ENCODE measurements at places on chromosomes 3 and 15. TPM values are rescaled to one million over a fixed set of nuclear protein-coding genes. Genes with fewer than 3 reads are reported as not detected.
A peak's percentile ranks its signal among the peaks of the same experiment; 100 is the strongest.

Gene MME
- total RNA-seq, result 5.5 TPM

Gene CBLB
- 53.1 TPM for total RNA-seq

Gene WNT5A
- 113 TPM for total RNA-seq

DNA sequence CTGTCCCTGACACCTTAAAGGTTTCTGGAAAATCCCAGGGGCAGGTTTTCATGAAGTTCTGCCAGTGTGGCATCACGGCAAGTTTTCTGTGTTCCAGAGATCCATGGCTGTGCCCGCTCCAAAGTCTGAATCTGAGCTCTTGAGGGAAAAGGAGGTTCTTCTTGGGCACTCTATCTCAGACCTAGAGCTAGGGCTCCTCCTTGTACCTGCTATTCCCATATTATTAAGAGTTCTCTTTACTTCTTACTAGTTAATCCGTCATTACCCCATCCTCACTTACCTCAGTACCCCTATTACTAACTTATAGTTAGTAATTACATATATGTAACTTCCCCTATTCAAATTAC is 5.9 kb upstream of the TRA2B start:
- no peak for DNase-seq

GRCh38 chr3:16028604-16029003 is 145.9 kb upstream of the GALNT15 start:
- DNase-seq, result no peak

- no peak for DNase-seq
Measured at GRCh38 chr3:16382845-16383244, 117.8 kb downstream of the OXNAD1 start.

DNA sequence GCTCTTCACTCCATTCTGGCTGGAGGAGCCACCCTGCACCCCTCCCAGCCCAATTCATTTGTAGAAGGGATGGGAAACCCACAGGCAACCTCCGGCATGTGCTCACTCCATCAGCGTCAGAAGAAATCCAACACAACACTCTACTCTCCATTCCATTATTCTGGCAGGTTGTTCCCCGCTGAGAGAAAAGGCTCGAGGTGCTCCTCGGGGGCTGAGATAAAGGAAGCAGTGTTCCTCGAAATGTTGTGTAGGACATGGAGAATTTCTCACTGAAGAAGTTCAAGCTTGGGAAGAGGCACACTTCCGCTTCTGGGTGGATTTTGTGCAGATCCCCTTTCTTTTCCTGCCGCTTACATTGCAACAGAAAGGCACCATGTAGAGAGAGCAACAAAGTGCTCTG is 355.0 kb upstream of the CFAP20DC start:
- DNase-seq, result no peak

- peak; percentile 22 for DNase-seq
Measured at GRCh38 chr15:71634820-71635560, 175.4 kb upstream of the NR2E3 start.

Gene ATP13A5
- not detected for total RNA-seq

Gene SMC4
- 91.6 TPM for total RNA-seq

DNA sequence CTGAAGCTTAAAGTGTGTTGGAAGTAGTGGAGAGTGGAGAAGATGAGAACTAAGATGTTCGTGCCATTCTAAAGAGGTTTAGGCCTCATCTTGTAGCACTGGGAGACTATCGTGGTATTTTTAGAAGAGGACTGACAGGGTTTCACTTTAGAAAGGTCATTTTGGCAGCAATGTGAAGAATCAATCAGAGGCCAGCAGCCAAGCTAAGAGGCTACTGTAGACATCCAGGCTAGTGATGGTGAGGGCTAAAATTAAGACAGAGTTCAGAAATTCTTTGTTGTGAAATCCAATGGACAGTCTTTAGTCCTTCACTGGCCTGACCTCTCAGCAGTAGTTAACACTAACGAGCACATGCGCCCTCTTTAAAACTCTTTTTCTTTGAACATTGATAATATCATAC is 288.2 kb downstream of the TBL1XR1 start:
- DNase-seq, result no peak

Measured in cardiac muscle cell (in vitro differentiated cells and primary cell).